Activated CD4-positive, alpha-beta memory T cell treated with anti-CD3 and anti-CD28 coated beads for 36 hours (primary cell): ENCODE measurements at places on chromosomes 7 and 10. TPM values are rescaled to one million over a fixed set of nuclear protein-coding genes. Genes with fewer than 3 reads are reported as not detected.

ASAH2 gene
- 3.3 TPM for total RNA-seq

SLC16A9 gene
- total RNA-seq = 0.40 TPM

PRKCQ gene
- total RNA-seq = 44.3 TPM

SORBS1 gene
- total RNA-seq = 1.5 TPM

PIK3AP1 gene
- 4.3 TPM for total RNA-seq

KIF11 gene
- total RNA-seq = 56.3 TPM

H2BK1 gene
- total RNA-seq = not detected

LMOD2 gene
- total RNA-seq = not detected

ZNF22 gene
- 19.3 TPM for total RNA-seq

CCL24 gene
- total RNA-seq = not detected

HTR5A gene
- not detected for total RNA-seq

C10orf53 gene
- total RNA-seq = not detected

C10orf67 gene
- 0.07 TPM for total RNA-seq

GIMAP8 gene
- total RNA-seq = 11.8 TPM

PPP1R17 gene
- total RNA-seq = not detected
